ENCODE measurements at places on chromosomes 3 and 15. TPM values are rescaled to one million over a fixed set of nuclear protein-coding genes. Genes with fewer than 3 reads are reported as not detected.

The LRTM1 gene
- total RNA-seq, result not detected

DNA sequence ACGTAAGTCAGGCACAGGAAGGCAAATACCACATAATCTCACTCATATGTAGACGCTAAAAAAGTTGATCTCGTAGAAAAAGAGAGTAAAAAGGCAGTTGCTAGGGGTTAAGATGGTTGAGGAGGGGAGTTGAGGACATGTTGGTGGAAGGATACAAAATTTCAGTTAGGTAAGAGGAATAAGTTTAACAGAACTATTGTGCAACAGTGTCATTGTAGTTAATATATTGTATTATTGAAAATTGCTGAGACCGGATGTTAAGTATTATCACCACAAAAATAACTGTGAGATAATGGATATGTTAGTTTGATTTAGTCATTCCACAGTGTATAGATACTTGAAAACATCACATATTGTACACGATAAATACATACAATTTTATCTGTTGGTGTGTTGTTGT is 139.1 kb downstream of the ADAMTSL3 start:
- H3K27ac ChIP-seq, result no peak overlapping the region
- H3K4me3 ChIP-seq, result no peak overlapping the region
- no peak for DNase-seq
- H3K36me3 ChIP-seq, result no peaks in the 10 kb centered on the region
- H3K27me3 ChIP-seq, result no peaks in the 10 kb centered on the region

DNA sequence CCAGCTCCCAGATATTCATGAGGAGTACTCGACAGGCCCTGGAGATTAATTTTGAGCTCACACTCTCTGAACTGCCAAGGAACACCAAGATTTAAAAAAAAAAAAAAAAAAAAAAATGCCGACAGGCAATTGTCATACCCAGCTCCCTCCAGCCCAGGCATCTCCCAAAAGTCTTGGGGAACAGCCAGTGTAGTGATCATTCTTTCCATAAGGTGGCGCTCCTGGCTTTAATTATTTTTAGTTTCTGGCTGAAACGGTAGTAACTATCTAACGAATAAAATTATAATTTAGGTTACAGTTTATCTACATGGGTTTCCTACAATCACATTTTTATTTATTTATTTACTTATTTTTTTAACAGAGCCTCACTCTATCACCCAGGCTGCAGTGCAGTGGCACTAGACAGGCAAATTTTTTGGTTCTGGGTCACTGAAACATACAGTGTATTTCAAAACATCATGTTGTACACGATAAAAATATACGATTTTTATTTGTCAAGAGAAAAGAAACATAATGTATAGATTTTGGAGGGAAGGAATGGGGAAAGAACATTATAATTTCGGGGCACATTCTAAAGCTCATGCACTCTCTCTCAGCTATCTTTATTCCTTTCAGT is 157.3 kb downstream of the ADAMTS9 start:
- H3K27ac ChIP-seq, result no peak overlapping the region
- no peaks in the 10 kb centered on the region for H3K36me3 ChIP-seq
- H3K4me1 ChIP-seq, result peaks cover 10% of the 10 kb centered on the region
- no peak overlapping the region for H3K4me3 ChIP-seq

The OXTR gene
- total RNA-seq, result 4.2 TPM

DNA sequence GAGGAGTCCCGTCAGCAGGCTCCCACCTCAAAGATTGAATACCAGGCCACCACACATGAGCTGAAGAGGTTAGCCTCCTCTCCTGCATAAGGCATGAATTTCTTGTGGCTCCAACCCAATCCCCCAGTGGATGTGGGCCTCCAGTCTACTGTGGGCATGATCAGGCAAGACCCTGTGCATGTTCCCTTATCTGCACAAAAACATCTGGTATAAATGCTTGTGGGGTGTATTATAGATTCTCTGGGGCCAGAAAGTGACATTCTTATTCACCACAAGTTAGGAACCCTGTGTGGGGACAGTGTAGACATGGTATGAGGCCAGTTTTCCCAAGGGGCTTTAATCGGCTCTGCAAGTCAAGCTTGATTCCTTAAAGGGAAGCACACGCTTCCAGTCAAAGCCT is 18.2 kb upstream of the UBP1 start:
- no peak overlapping the region for H3K4me3 ChIP-seq
- H3K36me3 ChIP-seq, result no peaks in the 10 kb centered on the region
- H3K27ac ChIP-seq, result no peak overlapping the region
- H3K4me1 ChIP-seq, result no peaks in the 10 kb centered on the region

The ADAMTS17 gene
- 17.8 TPM for total RNA-seq

GRCh38 chr15:48084759-48085590 is 35.8 kb upstream of the SLC24A5 start:
- H3K4me3 ChIP-seq, result no peak overlapping the region
- no peaks in the 10 kb centered on the region for H3K27me3 ChIP-seq
- H3K36me3 ChIP-seq, result no peaks in the 10 kb centered on the region
